ENCODE measurements at places on chromosomes 4 and X.

DNA sequence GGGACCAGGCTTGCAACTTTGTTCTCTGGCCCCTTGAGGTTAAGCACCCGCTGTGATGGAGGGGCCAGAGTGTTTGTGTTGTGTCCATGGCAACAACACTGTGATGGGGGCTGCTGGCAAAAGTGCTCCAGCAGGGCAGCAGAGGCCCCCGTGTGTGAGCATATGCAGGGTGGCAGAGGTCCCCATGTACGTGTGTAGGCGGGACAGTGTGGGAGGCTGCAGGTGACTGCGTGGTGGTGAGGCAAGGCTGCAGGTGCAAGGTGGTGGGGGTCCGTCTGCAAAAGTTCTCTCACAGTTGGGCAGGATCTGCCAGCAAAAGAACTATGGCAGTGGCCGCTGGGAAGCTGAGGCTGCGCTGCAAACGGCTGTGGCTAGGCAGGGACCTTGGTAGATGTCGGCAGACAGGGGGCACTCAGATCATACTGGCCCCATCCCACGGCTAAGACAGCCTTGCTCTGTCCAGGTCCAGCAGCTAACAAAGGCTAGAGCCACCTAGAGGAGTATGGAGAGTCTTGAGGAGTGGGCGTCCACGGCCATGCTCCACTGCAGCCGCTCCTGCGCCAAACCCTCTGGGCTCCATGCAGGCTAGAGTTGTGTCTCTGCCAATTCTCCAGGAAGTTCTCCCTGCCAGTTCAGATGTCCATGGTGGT, 46.8 kb upstream of the PASD1 start:
- no peak for DNase-seq

- DNase-seq = no peak
These were observed 266.9 kb downstream of the SPATA18 start for GRCh38 chr4:52317981-52318380.

- peak; percentile 18 for DNase-seq
These were observed 5.0 kb upstream of the SLC26A1 start for GRCh38 chr4:998096-998691.

- no peak for DNase-seq
These were observed 103.5 kb upstream of the NOCT start for GRCh38 chr4:138911909-138912703.

- DNase-seq = no peak
These were observed 43.7 kb downstream of the TASL start for GRCh38 chrX:30533835-30534234.

DNA sequence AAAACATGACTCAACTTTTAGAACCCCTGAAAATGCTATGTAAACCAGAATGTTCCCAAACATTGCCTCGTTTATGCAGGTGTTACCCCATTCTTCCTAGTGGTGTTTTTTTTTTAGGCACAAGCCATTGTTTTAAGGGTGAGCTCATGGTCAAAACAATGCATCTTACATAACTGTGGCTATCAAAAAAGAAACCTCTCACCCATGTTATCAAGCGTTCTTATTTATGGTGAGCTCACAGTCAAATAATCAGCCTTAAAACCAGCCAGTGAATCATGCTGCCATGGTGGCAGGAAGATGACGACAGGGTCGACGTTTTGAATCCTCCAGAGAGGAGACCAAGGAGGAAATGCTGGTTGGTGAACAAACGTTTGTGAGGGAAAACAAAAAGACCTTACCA, 195.2 kb downstream of the KDR start:
- no peak for DNase-seq

DNA sequence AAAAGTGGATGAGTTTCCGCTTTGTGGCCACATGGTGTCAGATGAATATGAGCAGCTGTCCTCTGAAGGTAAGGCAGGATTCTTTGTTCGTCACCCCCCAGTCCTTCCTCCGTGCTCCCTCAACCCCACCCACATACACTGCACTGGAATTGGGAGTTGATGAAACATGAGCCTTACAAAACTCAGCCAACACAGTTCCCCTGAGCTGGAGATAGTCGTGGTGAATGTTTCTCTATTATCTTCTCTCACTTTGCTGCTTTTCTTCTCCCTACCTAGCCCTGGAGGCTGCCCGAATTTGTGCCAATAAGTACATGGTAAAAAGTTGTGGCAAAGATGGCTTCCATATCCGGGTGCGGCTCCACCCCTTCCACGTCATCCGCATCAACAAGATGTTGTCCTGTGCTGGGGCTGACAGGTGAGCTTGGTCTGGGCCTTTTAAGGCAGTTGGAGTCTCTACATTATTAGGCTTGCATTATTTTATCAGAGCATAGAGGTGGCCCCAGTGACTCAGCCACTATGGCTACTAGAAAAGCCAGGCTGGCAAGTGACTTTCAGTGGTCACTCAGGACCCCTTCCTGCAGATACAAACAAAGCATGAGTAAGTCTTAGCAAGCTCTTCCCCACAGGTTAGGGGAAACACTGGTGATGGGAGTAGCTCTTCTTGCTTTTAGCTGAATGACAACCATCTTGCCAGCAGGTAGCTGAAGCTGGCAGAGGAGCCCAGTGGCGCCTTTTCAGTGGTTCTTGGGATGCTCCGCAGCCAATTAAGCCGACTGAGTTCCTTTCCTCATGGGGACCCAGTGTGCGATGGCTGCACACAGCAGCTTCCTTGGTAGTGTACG, 1.6 kb downstream of the RPL10 start:
- no peak for DNase-seq

DNA sequence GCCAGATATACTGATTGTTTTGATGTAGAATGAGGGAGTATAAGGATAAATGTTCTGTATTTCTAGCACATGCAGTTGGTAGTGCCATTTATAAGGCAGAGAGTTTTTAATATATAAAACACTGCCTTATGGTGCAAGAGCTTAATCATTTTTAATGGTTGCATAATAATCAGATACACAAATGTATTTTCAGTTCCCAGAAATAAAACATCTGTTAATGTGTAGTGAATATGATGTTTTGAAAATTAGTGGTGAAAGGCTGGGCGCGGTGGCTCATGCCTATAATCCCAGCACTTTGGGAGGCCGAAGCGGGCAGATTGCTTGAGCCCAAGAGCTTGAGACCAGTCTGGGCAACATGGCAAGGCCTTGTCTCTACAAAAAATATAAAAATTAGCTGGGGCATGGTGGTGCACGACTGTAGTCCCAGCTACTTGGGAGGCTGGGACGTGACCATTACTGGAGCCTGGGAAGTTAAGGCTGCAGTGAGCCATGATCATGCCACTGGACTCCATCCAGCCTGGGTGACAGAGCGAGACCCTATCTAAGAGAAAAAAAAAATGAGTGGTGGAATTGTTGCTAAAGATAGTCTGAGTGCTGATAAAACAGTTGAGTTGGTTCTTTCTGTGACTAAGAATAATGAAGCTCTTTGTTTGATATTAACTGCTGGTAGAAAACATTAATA, 29.3 kb downstream of the CLCN3 start:
- DNase-seq = no peak

GRCh38 chrX:34632384-34632783, 24.7 kb downstream of the TMEM47 start:
- DNase-seq = no peak

- DNase-seq = no peak
These were observed 182.2 kb upstream of the GATB start for GRCh38 chr4:151942971-151943370.

DNA sequence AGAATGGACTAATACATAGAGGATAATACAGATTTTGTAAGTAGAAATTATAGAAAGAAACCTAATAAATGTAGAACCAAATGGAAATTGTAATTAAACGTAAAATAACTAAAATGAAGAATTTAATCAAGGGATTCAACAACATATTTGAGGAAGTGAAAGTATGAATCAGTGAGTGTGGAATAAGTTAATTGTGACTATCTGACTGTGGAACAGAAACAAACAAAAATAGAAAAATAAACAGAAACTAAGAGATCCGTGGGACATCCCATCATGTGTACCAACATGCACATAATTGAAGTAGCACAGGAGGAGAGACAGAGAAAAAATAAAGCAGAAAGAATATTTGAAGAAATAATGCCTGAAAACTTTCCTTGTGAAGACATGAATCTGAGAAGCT, 208.6 kb upstream of the TACR3 start:
- DNase-seq = no peak

DNA sequence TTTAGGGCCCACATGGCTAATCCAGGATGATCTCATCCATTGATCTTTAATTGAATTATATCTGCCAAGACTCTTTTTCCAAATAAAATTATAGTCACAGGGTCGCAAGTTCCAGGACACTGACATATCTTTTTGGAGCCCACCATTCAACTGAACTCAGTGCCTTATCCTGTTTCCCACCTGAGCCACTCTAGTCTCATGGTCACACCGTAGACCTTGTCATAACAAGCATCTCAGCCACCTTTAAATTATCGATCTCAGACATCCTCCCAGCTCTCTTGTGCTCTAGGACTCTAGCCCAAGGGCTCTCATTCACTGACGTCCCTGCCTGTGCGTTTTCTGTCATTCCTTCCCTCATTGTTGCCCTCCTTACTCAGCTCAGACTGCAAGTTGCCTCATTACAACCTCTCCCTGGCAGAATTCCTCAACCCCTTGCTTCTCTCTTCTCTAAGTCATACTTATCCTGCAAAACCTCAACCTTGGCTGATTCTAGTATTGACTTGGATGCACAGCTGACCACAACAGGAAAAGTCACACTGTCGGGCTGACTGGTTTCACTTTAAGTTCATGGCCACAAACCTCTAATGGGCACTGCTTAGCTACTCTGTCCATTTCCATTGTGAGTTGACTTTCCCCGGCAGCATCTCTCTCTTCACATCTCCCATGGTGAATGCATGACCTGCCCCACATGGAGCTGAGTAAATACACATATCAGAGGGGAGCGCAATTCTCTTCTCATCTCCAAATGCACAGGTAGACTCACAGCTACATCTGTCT, 91.0 kb upstream of the TRIM2 start:
- DNase-seq = no peak

- no peak for DNase-seq
These were observed 8.1 kb downstream of the ETDB start for GRCh38 chrX:135112096-135112729.

- DNase-seq = no peak
These were observed 19.7 kb upstream of the RTL9 start for GRCh38 chrX:110338935-110339334.

DNA sequence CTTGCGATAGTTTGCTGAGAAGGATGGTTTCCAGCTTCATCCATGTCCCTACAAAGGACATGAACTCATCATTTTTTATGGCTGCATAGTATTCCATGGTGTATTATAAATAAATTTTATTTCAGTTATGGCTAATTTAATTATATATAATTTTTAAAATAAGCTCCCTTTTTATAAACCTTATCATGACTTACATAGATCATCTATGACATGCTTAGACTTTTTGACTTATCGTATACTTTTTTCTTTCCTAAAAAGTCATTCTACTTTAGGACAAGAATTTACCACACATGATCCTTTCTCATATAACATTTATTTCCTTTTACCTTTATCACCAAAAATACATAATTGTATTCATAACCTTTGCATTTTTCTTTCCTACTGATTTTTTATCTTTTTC, 376.5 kb downstream of the CCSER1 start:
- DNase-seq = no peak

- no peak for DNase-seq
These were observed 983.1 kb upstream of the PABPC4L start for GRCh38 chr4:135184715-135185114.

GRCh38 chrX:101602077-101602476, 15.7 kb downstream of the ARMCX6 start:
- DNase-seq = no peak

- no peak for DNase-seq
These were observed 202.3 kb downstream of the PARM1 start for GRCh38 chr4:75135068-75135825.

- no peak for DNase-seq
These were observed 161.8 kb downstream of the SH3KBP1 start for GRCh38 chrX:19725641-19726040.

DNA sequence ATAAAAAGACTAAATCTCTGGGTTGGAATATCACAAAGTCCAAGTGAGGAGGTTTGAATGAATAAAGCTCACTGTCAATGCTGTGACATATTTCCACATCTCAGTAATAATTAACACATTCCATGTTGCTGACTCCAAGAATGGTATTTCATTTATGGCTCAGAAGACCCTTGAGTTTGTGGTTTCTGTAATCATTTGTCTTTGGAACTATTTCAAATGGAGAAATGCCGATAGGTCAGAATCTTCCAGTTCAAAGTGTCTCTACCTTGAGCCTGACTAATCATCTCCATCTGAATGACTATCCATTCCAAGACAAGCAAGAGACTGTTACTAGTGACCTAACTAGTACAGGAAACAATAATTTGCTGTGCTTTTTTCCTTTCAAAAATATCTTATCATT, 24.2 kb upstream of the SLC2A9 start:
- no peak for DNase-seq

- no peak for DNase-seq
These were observed at the start of gene RGN for GRCh38 chrX:47078129-47079043. RGN (plus strand) TSS chrX:47078443; CDS start chrX:47081145, 2,702 bp downstream.

DNA sequence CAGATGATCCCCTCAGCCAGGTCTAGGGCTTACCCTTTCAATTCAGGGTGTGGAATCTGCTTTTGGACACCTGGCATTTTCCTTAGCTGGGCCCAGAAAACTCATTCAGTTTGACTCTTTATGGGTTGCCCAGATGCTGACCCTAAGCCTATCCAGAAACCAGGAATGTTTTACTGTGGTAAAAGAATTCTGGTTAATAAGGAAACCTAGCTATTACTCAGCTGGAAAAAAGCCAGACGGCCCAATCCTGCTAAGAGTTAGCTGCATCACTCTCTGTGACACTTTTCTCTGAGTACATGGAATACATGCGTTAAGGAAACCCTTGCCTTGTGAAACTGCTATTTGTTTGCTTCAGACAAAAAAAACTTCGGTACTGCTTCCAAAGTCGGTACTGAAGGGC, 28.0 kb downstream of the ING2 start:
- no peak for DNase-seq

DNA sequence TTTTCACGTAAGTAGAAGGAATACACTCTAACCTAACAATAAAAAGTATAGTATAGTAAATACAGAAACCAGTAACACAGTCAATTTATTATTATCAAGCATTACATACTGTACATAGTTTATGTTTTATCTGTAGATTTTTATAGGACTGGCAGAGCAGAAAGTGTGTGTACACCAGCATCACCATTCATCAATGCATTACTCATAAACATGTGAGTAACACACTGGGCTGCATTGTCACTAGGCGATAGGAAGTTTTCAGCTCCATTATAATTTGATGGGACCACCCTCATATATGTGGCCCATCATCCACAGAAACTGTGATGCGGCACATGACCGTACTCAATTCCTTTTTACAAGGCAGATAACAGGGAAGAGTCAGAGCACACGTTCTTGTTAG, 137.8 kb upstream of the RBPJ start:
- no peak for DNase-seq

- no peak for DNase-seq
These were observed 82.7 kb downstream of the CRMP1 start for GRCh38 chr4:5810151-5810550.

Measured in activated B cell treated with CpG ODN at 0.5 μM for 24 hours (primary cell).